ENCODE measurements at places on chromosomes 1 and 21.

DNA sequence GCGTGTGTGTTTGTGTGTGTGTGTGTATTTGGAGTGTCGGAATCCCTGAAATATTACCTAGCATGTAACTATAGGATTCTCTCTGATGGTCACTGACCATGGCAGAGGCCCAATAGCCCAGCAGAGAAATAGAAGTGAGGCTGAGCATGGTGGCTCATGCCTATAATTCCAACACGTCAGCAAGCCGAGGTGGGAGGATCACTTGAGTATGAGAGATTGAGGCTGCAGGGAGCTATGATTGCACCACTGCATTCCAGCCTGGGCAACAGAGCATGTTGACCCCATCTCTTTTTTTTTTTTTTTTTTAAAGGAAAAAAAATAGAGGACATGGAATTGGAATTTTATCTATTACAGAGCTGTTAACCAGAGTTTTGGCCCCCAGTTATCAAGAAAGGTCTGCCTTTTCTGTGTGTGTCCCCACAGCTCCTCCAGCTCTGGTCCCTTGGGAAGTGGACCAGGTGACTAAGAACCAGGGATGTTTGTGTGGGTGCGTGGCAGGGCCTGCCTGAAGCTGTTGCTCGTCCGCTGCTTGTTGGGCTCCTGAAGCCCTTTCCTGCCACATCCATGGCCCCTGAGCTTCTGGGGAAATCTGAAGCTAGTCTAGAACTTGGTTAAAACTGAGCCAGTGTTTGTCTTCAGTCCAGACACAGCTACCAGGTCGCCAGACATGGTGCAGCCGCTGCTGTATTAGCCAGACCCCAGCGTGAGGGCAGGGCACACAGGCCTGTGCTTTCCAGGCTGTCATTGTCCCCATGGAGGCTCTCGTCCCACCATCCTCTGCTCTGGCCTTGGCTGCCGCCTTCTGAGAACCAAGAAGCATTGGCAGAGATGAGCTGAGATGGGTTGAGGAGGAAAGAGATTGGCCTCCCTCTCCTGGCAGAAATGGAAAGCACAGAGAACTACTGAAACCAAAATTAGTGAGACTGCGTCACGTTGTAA is 25.5 kb downstream of the CAPN9 start:
- no peak for DNase-seq

GRCh38 chr1:54701996-54702395 is 13.7 kb upstream of the TTC4 start:
- DNase-seq: no peak

DNA sequence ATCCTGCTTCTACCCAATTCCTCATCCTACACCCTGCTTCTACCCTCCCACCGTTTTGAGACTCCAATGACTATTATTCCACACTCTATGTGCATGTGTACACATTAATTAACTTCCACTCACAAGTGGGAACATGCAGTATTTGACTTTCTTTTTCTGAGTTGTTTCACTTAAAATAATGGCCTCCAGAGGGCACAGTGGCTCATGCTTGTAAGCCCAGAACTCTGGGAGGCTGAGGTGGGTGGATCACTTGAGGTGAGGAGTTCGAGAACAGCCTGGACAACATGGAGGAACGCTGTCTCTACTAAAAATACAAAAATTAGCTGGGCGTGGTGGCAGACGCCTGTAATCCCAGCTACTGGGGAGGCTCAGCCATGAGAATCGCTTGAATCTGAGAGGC is 464.8 kb downstream of the PTBP2 start:
- DNase-seq: no peak

DNA sequence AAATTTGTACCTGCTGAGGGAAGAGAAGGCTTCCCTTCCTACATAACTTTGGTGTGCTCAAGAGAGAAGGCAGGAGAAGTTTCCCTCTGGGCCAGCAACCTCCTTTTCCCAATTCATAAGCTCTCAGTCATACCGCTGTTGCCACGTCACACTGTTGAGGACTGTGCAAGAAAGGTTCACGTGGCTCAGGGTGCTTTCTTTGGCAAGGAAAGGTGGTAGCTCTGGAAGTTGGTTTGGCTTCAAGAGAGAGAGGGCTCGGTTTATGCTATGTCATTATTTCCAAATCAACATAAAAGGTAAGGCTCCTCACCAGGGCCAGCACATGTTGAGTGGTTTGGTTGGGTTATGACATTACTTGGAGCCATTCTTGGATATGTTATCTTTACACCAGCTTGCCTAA is 77.3 kb downstream of the TNFSF18 start:
- no peak for DNase-seq

DNA sequence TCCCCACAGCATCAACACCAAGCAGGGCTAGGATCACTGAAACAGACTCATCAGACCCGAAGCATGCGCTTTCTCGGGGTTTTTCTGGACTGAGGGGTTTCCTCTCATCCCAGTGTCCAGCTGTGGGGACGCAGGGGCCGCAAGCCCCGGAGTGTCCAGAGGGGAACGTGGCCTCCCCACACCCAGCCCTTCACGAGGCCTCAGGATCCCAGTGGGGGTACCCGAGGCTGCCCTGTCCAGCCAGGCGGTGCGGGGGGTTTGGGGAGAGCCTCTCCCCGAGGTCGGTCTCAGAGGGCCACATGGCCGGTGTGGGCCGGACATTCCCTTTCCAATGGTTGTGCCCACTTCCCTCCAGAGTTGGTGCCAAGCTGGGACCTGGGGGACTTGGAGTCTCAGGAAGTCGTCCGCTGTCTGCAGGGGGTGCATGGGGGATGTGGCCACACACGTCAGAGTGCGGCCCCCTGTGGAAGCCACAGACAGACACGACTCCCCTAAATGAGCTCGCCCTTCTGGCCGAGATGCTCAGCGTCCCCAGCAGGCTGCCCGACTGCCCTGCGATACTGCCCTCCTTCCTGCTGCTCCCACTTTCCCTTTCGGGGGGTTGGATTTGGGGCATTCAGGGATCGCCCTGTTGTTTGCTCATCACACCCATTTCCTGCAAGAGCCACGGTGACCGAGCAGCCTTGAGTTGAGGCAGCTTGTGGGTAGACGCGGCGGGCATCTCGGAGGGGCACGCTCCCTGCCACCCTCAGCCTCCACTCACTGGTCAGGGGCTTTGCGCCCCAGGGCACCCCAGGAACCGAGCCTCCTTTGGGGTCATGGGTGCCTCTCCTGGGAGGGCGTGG is 4.1 kb downstream of the COL6A1 start:
- DNase-seq: no peak

DNA sequence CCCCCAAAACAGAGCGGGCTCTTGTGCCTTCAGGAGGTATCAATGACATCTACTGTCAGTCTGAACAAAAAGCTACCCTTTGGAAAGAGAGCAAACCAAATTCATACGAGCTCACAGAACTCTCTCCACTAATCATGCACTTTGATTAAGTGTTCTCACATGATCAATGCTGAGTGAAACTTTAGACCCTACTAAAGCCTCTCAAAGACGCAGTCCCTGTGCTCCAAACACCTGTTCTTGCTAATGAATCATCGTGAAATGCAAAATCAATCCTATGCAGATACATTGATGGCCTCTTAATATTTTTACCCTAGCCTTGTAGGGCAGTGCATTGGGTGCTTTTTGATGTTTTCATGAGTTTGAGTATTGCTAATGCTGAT is 113.4 kb downstream of the ZBTB18 start:
- DNase-seq: no peak

GRCh38 chr1:100479620-100480338 is 58.2 kb upstream of the GPR88 start:
- no peak for DNase-seq

- DNase-seq: no peak
Observed at GRCh38 chr1:15459771-15460707, 3.5 kb downstream of the CELA2A start.
